ENCODE measurements at places on chromosomes 2 and 18.

DNA sequence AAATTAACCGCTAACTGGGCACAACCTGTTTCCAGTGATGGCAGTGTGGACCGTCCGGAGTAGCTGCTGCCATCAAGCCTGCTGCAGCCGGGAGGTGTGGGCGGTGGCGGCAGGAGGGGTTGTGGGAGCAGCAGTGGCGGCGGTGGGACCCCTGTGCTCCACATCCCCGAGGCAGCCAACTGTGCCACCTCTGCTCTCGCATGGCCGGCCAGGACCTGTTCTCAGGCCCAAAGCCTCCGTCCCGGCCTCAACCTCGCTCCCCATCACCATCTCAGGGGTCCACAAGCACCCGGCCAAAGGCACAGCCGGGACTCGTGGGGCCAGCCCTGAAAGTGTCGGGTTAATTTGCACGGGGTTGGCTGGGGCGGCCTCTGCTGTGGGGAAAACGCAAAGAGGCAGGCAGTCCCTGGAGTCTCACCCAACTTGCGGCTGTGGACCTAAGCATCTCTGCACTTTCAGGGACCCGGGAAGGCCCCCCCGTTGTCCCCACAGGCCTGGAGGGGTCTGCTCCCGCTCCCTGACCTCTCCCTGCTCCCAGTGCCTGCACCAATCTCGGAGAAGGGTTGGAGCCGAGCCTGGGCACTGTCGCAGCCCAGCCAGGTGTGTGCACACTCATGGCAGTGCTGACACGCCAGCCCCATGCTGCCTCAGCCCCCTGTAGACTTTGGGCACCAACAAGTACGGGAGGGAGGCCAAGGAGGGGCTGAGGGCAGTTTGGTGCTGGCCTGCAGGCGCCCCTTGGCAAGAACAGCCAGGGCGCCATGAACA lies 44.4 kb upstream of the PEX13 start:
- no peak for DNase-seq

GRCh38 chr2:225002039-225002655 lies 40.1 kb downstream of the DOCK10 start:
- peak; percentile 65 for DNase-seq

- DNase-seq: no peak
Measured at GRCh38 chr18:48887294-48887904, 63.4 kb downstream of the SMAD7 start.

DNA sequence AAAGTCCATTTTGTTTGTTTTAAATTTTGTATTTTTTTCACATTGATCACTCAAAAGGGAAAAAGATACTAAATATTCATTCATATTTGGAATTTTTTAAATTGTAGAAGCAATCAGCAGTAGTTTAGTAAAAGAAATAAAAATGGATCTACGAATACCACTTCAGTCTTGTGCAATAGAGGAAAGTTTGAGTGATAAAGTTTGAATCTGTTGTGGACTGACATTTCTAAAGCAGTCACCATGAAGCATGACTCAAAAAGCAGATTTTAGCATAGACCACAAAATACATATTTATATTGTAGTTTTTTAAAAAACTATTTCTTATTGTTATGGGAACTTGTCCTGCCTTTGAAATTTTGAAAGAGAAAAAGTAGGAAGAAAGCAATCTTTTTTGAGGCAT lies 520.5 kb upstream of the ZEB2 start:
- DNase-seq: no peak

GRCh38 chr18:33020877-33021276 lies 248.1 kb upstream of the KLHL14 start:
- DNase-seq: no peak

GRCh38 chr2:230868161-230868946 lies 3.6 kb downstream of the ITM2C start:
- peak; percentile 48 for DNase-seq

GRCh38 chr2:172437419-172438341 lies 10.3 kb downstream of the ITGA6 start:
- DNase-seq: no peak

DNA sequence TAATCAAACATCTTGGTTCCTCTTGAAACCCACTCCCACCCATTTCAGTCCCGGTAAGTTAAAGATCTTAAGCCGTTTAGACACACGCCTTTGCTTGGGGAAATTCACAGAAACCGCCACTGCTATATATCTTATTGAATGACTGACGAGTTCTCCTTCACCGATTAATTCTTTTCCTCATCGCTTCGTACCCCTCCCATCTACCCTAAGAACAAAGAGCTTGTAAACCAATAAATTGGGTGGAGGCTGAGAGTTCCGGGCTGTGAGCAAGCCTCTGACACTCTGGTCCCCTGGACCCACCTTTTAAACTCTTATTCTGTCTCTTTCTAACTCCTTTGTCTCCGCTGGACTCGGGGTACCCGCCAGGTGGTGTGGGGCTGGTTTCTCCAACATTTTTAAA lies 30.6 kb downstream of the TMEM131 start:
- no peak for DNase-seq

GRCh38 chr18:78927156-78927555 lies 52.5 kb upstream of the SALL3 start:
- no peak for DNase-seq

GRCh38 chr2:238169048-238169707 lies 10.4 kb downstream of the ERFE start:
- DNase-seq: no peak

DNA sequence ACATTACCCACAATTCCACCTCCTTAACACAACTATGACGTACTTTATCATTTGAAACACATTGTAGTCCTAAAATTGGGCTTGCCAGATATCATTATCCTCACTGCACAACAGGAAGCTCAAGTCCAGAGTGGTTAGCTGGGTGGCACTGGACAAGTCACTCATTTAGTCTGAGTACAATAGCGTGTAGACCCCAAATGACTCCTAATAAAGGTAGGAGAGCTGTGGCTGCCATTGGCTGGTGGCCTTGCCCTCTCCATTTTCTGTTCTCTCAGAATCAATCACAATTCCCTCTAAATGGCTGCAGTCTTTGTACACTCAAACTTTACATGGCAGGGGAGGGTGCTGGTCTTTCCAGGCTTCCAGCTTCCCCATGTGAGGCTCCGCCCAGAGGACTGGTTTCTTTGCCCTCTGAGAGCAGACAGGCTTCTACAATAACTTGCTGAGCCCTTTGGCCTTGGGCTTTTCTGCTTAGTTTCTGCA lies 11.7 kb downstream of the PSTPIP2 start:
- DNase-seq: no peak
